NCI-H1417 treated with DMSO at 0.1 percent for 48 hours (cell line): ENCODE measurements at places on chromosomes 6 and 20.
A peak's percentile ranks its signal among the peaks of the same experiment; 100 is the strongest.

DNA sequence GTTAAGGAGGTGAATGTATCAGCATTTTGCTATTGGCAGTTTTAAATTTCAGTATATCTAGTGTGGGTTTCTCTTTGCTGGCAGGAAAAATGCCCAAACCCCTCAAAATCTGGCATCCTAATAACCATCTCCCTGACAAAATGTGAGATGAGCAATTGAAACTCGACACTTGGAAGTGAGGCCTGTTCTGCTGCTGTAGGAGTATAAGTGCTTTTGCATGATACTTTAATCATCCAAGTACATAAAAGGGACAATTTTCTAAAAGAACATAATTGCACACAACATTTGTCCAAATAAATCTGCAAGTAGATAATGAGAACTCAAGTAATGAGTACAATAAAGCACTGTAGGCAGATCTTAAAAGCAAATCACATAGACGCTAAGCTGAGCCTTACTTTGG lies 36.5 kb downstream of the LAMP5 start:
- no peak for DNase-seq

GRCh38 chr6:110541701-110542309 lies 65.4 kb upstream of the SLC22A16 start:
- no peak for DNase-seq

DNA sequence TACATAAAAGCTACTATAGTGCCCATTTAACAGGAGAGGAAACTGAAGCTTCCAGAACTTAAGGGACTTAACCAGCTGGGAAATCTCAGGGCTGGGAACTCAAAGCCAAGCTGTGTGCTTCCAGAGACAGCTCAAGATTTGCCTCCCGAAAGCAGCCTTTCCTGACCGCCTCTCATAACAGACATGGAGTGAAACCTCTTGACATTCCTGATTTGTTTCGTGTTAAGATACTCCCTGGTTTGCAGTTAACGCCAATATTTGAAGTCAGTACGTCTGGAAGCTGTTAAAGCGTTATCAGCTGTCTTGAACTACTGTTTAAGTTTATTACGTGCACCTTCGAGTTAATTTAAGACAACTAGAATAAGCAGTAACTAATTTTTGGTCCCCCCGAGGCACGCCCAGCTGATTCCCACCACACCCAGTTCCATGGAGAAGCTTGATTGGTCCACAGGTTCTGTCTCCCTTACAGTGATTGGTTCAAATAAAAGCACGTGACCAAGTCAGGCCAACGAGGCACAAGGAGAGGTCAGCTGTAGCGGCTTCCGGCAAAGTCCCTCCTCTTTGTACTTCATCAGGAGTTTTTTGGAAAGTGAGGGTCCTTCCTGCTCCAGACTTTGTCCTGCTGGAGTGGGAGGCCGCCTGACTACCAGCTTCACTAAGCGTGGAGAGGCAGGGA lies 8.9 kb upstream of the TCP11 start:
- DNase-seq = no peak

- DNase-seq = no peak
These were observed at the start of gene AKAP7 for GRCh38 chr6:131135244-131136020. AKAP7 (plus strand) TSS chr6:131135467; CDS start chr6:131135764, 297 bp downstream.

DNA sequence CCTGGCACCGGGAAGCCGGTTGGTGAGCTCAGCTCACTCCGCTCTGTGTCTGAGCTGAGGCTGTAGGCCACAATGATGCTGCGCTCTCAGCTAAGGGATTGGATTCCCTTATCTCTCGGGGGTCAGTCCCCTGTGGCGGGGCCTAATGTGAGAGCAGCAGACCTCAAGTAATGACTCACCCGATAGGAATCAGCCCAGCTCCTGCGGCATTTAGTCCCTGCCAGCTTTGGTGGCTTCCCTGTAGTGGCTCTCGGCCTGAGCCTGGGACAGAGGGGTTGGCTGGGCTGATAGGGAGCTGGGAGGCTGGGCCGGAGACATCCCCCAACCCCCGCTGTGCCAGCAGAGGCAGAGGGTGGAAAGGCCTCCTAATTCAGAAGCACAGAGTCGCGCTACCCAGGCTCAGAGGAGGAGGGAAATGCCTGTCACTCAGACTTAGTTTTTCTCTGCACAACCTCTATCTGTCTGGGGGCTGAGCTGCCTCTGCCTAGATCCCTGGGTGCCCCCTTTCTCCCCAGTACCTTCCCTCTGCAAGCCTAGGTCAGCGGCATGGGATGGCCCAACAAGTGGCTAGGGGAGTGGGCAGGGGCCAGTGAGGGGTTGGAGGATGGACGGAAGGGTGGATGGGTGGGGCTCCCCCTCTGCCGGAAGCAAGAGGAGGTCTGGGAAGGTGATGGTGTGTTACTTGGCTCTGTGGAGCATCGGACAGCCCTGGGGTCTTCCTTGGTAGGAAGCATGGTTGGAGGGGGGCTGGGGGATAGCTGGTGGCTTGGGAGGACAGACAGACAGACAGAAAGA lies 92.2 kb downstream of the CDH22 start:
- DNase-seq = no peak

DNA sequence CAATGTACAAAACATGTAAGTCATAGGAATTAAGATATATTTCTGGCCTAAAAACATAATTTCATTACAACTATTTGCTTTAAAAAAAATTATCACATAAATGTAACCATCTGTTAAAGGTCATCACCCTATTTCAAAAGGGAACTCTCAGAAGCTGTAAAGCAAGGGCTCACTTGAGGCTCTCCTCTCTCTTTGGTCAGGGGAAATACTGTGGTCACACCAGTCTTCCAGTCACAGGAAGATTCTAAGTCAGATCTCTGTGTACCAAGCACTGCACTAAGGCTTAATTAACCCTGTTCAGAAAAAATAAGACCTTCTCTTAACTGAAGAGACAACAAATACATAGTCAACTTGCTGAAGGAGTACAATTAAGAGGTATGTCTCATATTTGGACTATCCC lies 75.6 kb downstream of the MMS22L start:
- DNase-seq = no peak

- no peak for DNase-seq
These were observed 6.4 kb downstream of the PLTP start for GRCh38 chr20:45905505-45906079.

- no peak for DNase-seq
These were observed 577.9 kb downstream of the TFAP2B start for GRCh38 chr6:51396583-51396982.

DNA sequence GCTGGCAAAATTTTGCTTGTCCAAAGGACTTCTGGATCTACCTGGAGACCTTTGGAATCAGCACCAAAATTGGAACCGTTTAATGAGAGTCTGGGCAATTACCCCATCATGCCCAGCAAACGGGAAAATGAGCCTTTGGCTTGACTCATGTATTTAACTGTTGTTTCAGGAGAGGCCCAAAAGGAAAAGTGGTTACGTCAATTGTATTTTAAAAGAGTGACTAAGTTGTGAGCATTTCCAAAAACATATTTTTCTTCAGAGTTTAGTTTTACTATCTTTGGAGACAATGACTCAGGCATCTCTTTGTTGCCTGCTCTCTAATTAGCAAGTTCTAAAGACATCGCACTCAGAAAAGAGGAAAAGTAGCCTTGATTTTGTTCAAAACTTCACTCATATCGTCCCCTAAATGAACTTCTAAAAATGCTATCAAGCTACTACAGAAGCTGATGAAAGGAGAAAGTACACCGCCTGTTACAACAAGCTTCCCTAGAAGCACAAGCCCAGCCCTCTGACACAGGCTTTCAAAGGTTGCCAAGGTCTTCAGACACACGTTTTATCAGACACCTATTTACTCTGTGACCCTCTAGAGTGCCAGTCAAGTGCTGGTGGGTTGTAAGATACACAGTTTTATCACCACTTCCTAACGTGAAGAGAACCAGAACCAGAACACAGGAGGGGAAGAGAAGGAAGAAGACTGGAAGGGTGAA lies 146.2 kb downstream of the TBX18 start:
- no peak for DNase-seq

DNA sequence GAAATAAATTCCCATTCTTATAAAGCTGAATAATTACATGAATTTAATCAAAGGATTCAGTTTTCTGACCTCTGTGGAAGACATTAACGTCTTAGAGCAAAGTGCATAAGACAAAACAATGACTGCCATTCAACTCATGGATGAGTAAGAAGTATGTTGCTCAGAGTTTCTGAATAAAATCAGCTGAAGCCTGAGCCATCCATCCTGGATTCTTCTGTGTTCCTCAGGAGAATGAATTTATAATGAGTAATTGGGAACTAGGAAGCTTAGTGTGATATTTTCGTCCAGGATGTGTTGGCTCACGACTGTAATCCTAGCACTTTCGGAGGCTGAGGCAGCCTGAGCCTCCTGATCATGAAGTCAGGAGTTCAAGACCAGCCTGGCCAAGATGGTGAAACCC lies 62.8 kb downstream of the PERP start:
- no peak for DNase-seq

- no peak for DNase-seq
These were observed 508.0 kb downstream of the TBC1D32 start for GRCh38 chr6:120826253-120826652.

DNA sequence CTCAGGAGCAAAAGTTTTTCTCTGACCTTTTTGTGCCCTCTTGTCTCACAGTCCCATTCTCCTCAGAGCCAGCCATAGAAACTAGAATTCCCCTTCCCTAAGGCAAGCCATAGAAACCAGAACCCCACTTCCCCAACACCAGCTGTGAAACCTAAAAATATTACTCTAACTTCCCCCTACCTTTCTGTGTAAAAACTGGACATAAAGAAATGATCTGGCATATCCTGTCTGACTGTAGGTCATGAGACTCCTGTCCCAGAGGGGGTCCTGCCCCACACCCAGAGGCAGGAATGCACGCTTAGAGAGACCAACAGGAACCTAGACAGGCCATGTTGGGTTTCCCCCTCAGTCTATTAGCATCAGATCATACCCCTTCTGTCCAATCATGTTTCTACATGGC lies 140.6 kb upstream of the SLC22A16 start:
- no peak for DNase-seq

GRCh38 chr6:92748131-92748530 lies 671.2 kb downstream of the EPHA7 start:
- no peak for DNase-seq

GRCh38 chr6:151551223-151551857 lies 57.5 kb downstream of the CCDC170 start:
- DNase-seq = no peak

- no peak for DNase-seq
These were observed 3.1 kb downstream of the HM13 start for GRCh38 chr20:31517373-31517772.

GRCh38 chr20:23125625-23126191 lies 39.6 kb upstream of the CD93 start:
- no peak for DNase-seq

DNA sequence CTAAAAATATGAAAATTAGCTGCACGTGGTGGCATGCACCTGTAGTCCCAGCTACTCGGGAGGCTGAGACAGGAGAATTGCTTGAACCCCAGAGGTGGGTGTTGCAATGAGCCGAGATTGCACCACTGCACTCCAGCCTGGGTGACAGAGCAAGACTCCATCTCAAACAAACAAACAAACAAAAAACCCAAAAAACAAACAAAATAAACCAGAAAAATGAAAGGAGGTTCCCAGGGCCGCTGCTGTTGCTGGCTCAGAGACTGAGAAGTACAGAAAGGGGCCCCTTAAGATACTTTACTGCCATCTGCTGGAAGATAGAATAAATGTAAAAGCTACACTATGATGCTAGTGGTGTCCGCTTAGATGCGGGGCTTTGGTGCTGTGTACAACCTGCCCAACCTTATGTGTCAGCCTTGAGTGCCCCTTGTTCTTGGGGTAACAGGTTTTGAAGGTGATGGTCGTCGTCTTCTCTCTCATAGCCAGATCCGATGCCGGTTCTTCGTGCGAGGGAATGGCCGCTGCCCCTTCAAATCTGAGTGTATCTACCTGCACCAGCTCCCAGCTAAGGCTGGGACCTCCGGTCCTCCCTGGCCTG lies 2.8 kb upstream of the FANCE start:
- peak; percentile 1 for DNase-seq

DNA sequence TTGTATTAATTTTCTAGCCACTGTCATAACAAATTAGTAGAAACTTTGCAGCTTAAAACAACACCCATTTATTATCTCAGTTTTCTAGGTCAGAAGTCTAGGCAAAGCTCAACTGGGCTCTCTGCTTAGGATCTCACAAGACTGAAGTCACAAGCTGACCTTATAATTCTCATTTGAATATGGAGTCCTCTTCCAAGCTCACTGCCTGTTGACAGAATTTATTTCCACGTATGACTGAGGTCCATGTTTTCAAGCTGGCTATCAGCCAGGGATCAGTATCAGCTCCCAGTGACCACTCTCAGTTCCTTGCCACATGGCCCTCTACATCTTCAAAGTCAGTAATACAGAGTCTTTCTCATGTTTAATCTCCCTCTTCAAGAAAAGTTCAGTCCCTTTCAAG lies 11.7 kb upstream of the HLA-DQB2 start:
- no peak for DNase-seq

- no peak for DNase-seq
These were observed 4.2 kb downstream of the RIMS4 start for GRCh38 chr20:44805979-44806620.

DNA sequence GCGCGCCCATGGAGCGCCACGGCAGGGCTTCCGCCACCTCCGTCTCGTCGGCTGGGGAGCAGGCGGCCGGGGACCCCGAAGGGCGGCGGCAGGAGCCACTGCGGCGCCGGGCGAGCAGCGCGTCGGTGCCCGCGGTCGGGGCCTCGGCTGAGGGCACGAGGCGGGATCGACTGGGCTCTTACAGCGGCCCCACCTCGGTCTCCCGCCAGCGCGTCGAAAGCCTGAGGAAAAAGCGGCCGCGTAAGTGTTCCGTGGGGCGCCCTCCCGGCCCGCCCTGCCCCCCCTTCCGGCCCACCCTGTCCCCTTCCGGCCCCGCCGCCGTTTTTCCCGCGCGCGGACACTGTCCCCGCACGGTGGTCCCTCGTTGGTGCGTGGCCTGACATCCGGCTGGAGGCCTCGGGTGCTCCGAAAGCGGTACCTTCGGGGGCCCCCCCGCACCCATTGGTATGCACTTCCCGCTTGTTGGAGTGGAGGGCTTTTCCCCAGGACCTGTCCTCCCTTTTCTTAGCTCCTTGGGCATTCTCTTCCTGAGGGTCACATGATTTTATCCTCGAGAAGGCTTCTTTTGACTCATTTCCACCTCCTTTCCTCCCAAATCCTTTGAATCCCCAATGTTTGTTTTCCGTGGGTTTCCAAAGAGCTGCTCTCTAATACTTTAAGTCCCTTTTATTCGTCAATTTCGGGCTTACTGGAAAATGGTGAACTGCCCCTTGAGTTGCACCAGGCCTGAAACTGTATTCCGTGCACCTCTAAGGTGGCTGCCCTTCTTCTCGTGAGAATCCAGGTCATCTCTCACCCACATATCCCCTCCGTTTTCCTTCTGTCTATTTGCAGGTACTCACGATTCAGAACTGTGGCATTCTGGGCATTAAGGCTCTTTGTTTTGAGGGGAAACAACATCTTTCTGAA lies 556 bp downstream of the PANK2 start:
- no peak for DNase-seq

DNA sequence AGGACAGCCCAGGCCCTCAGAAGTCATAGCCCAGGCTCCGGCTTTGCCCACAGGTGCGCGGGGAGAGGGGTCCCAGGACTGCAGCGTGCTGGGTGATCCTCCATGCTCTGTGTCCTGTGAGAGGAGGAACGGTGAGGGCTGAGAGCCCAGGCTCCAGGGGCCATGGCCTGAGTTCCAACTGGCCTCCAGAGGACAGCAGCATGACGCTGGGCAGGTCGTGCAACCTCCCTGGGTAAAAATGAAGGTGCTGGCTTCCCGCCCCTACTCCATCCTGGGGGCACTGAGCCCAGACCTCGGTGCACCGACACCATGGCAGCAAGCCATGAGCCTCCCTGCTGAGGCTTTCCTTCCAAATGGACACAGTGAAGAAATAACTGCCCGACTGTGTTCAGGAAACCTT lies 305.4 kb downstream of the TAF4 start:
- no peak for DNase-seq

- DNase-seq = no peak
These were observed 55.7 kb downstream of the MAFB start for GRCh38 chr20:40633123-40633850.

- DNase-seq = no peak
These were observed 298.4 kb downstream of the UTRN start for GRCh38 chr6:144583614-144583954.
